A549 treated with Hydrocortisone at 1 μM for 4 hours (cell line): ENCODE measurements at places on chromosomes 2 and 18. TPM values are rescaled to one million over a fixed set of nuclear protein-coding genes. Genes with fewer than 3 reads are reported as not detected.

Gene SPR
- 90.6 to 139 TPM (median 127 TPM) in 5 replicates for total RNA-seq

Gene MC4R
- not detected in 5 replicates for total RNA-seq

Gene CFC1
- total RNA-seq = 0.09 to 0.10 TPM in 2 of 5 replicates, not detected in the others

Gene THAP4
- total RNA-seq = 59.8 to 77.0 TPM (median 75.0 TPM) in 5 replicates

Gene MROH2A
- total RNA-seq = 0.12 to 0.29 TPM (median 0.21 TPM) in 4 of 5 replicates, not detected in the other

Gene FOXD4L1
- total RNA-seq = 0.21 to 0.55 TPM (median 0.29 TPM) in 5 replicates

Gene TRIM54
- 0.81 to 1.1 TPM (median 0.88 TPM) in 5 replicates for total RNA-seq

Gene ALPI
- total RNA-seq = 0.05 TPM in 2 of 5 replicates, not detected in the others

Gene GAREM2
- total RNA-seq = 5.8 to 8.5 TPM (median 7.0 TPM) in 5 replicates

Gene PROKR1
- not detected in 5 replicates for total RNA-seq

Gene CABYR
- total RNA-seq = 13.8 to 18.9 TPM (median 14.4 TPM) in 5 replicates

Gene PARD6G
- total RNA-seq = 1.9 to 3.4 TPM (median 2.7 TPM) in 5 replicates

Gene MRPL53
- total RNA-seq = 84.4 to 153 TPM (median 139 TPM) in 5 replicates

Gene SKOR2
- total RNA-seq = not detected in 5 replicates

Gene BMP10
- total RNA-seq = not detected in 5 replicates

Gene GCG
- total RNA-seq = not detected in 5 replicates

Gene CDK5R2
- 4.4 to 6.8 TPM (median 6.5 TPM) in 5 replicates for total RNA-seq

Gene ACMSD
- not detected in 5 replicates for total RNA-seq

Gene BCL2
- total RNA-seq = 0.45 to 0.59 TPM (median 0.55 TPM) in 5 replicates

Gene CGREF1
- 6.9 to 8.5 TPM (median 7.6 TPM) in 5 replicates for total RNA-seq

Gene ASXL3
- total RNA-seq = not detected in 5 replicates
